ENCODE measurements at places on chromosomes 11 and 22. TPM values are rescaled to one million over a fixed set of nuclear protein-coding genes. Genes with fewer than 3 reads are reported as not detected.

DNA sequence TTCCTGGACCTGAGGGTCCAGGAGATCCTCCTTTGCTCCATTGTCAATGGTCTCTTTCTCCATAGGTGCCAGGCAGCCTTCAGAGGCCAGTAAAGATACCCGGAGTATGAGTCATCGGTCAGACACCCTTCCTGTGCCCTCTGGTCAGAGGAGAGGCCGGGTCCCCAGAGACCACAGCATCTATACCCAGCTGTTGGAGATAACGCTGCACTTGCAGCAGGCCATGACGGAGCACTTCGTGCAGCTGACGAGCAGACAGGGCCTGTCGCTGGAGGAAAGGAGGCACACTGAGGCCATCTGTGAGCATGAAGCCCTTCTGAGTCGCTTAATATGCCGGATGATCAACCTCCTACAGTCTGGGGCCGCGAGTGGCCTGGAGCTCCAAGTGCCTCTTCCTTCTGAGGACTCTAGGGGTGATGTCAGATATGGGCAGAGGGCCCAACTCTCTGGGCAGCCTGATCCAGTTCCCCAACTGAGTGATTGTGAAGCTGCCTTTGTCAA, at the start of gene ACCSL:
Gene ACCSL, plus strand, starts transcription at position 51 of the 501 bp plus-strand sequence. Its CDS starts 56 bp downstream, at position 107.
- DNase-seq, result no peak

DNA sequence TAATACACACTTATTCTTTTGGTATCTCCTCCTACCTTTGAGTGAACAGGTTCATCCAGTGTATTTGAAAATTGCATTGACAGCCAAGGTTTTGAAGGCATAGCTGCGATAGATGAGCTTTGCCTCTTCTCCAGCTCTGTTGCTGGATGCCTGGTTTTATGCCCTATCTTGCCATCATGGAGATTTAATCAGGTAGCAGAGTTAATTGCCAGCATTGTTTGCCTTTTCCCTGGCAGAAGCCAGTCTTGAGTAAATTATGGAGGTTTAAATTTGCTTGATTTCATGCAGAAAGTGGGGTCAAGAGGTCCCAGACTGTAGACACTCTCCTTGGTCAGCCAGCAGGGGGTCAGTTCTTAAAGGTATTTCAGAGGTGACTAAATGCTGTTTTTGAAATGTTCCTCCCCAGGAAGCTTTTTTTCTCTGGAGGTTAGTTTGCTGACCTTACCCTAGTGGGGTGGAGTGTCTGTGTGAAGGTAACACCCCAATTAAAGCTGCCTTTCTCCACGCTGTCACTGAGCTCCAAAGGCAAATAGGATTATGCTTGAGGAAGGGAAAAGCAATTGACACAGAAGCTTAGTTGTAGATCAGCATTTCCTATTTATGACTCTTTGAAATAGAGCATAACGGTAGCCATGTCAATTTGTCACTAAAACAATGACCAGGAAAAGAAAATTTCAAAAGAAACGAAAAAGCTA, 96.0 kb downstream of the EXT2 start:
- DNase-seq, result no peak

- no peak for DNase-seq
Observed at GRCh38 chr11:102263379-102264003, 53.8 kb upstream of the BIRC3 start.

DNA sequence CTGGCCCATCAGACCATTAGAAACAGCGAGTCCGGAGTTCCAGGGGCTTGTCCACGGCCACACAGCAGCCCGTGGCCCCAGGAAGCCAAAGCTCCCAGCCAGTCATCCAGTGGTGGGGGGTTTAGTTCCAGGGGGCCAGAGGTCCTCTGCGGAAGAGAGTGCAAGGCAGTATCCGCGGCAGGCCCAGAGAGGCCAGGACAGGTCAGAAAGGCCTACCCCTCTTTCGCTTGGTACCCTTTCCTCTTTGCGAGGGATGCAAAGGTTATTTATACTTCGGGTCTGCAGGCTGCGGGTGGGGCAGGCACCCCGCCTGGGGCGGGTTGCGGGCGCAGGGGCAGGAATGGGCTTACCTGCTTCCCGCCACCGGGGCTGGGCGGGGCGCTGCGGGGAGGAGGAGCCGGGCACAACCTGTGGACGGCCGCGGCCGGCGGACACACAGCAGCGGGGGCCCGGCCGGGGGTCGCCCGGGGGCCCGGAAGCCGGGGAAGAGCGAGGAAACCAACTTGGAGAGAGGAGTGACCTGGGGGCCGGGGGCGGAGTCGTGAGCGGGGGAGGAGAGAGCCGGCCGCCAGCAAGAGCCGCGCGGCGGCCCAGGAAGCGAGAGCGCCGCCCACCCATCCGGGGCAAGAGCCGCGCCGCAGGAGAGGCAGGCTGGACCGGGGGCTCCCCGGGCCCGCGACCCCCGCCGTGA, at the start of gene SH3BP1:
Gene SH3BP1, plus strand, starts transcription at position 600 of the 691 bp plus-strand sequence. CDS start 119 bp downstream, outside the sequence.
- DNase-seq, result peak; percentile 37

CCDC15 gene
- 12.1 TPM for total RNA-seq

GRCh38 chr11:32312865-32313403, 122.4 kb downstream of the WT1 start:
- DNase-seq, result no peak

GRCh38 chr11:61820174-61820573, 3.4 kb upstream of the FADS1 start:
- no peak for DNase-seq

DNA sequence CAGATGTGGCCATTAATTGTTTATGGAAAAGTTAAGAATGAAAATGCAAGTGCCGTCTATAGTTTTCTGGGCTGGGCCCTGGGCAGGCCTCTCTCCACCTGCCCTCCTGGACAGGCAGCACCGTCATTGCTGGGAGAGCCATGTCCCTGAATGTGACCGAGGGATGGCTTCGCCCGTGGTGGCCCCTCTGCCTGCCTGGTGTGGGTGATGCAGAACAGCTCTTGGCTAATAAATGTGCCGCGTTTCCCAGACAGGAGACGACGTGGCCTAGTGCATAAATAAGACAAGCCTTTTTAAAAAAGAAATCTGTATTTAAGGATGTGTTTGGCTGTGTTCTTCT, 407.3 kb downstream of the TBC1D22A start:
- no peak for DNase-seq

SLC35E4 gene
- total RNA-seq, result 1.6 TPM

FREY1 gene
- total RNA-seq, result 0.58 TPM

- no peak for DNase-seq
Observed at GRCh38 chr11:1760351-1761109, 3.2 kb downstream of the CTSD start.

DNA sequence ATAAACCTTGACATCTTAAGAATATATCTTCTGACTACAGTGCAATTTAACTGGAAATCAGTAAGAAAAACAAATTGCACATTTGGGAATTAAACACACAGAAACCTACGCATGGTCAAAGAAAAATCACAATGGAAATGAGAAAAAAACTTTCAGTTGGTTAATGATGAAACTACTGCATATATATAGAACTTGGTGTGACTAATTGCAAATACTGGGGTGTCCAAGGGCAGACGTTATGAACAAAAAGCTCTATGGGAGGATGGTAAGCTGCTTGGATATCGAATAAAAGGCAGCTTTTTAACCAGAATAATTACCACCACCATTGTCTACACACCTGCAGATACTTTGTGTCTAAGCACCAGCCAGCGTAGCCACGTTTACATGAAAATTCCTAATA, 791 bp downstream of the GDPD4 start:
- DNase-seq, result no peak

DNA sequence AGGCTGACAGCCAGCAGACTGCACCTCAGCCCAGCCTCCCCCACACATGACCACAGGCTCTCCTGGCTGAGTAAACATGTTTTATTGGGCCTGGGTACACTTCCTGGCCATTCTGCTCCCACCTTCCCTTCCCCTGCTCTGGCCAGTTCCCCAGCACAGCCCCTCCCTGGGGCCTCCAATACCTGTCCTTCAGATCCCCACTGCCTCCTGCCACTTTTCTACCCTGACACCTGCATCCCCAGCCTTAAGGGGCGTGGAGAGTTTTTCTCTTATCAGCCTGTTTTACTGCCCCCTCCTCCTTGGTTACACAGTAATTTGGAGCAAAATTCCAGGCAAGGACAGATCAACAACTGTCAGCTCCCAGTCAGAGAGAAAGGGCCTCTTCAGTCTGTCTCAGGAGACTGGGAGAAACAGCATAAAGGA, at the start of gene ISX:
Gene ISX, plus strand, starts transcription at position 363 of the 423 bp plus-strand sequence. CDS start 930 bp downstream, outside the sequence.
- DNase-seq, result no peak

PATE2 gene
- 0.53 TPM for total RNA-seq

DNA sequence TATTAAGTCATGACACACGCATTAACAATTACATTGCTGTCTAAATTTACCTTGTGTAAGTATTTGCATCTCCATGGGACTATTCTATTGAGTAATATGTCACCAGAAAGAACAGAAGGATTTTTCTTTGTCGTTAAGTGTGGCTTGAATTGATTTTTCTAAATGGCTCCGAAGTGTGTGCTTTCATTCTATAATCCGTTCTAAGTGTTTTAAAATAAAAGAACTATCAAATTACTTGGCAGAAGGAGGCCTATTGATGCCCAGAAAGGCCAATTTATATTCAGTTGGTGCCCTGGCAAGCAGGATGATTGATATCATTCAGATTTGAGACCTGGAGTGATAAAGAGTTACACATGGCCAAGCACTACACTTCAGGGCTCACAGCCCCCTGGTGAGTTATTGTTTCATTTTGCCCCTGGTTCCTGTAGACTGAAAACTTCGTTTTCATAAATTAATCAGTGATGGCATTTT, 538.9 kb upstream of the ANO5 start:
- no peak for DNase-seq

LRRC56 gene
- total RNA-seq, result 0.90 TPM

DNA sequence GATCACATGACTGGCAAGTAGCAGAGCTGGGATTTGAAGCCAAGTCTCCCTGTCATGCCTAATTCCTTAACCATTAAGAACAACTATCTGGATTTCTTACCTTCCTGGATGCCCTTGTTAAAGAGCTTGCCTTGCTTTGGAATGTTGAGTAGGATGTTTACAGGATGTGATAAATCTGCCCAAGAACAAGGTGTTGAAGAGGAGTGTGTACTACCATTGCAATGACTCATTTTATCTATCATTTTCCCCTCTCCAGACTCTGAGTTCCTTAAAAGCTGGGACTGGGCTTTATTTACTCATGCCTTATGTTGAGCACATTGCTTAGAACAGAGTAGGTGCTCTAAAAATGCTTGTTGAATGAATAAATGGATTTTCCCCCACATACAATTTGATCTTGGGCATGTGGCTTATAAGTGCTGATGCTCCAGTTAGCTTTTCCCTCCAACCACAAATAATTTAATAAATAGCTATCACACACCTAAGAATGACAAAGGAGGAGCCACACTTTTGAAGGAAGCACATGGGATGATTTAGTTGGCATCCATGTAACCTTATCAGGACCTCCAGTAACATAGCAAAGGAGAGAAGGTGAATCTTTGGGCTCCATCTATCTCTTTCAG, 268.6 kb upstream of the SESN3 start:
- no peak for DNase-seq

- no peak for DNase-seq
Observed at GRCh38 chr22:22593964-22594656, 35.0 kb upstream of the PRAME start.

- no peak for DNase-seq
Observed at GRCh38 chr11:95341221-95341620, 110.2 kb upstream of the SESN3 start.

DNA sequence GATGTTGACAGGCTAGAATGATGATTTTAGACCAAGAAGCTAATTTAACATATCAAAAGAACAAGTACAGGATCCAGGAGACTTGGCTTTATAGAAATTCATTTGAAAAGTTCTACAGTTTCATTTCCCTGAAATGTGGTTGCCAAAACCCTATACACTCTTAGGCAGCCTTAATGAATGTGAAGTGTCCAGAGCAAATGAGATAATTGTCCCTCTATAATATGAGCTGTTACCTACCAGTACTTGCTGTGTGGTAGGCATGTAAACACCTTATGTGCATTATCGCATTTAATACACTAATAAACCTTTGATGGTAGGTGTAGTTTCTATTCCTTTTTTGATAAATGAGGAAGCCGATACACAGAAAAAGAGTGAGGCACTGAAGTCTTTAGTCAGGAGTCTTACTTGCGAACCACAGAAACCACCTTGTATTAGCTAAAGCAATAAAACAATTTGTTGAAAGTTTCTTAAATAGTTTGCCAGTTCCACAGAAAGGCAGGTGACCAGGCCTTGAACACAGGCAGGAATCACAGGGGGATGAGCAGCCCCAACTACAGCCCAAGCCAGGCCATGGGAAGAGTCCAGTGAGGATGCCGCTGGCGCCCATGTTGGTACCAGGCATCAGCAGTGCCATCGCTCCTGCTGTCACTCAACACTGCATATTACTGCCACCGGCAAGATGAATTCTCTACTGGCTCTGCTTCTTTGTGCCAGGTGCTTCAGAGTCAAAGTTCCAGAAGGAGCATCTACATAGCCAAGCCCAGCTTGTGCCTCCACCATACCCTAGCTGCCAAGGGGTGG, 81.7 kb downstream of the SWAP70 start:
- DNase-seq, result no peak

DNA sequence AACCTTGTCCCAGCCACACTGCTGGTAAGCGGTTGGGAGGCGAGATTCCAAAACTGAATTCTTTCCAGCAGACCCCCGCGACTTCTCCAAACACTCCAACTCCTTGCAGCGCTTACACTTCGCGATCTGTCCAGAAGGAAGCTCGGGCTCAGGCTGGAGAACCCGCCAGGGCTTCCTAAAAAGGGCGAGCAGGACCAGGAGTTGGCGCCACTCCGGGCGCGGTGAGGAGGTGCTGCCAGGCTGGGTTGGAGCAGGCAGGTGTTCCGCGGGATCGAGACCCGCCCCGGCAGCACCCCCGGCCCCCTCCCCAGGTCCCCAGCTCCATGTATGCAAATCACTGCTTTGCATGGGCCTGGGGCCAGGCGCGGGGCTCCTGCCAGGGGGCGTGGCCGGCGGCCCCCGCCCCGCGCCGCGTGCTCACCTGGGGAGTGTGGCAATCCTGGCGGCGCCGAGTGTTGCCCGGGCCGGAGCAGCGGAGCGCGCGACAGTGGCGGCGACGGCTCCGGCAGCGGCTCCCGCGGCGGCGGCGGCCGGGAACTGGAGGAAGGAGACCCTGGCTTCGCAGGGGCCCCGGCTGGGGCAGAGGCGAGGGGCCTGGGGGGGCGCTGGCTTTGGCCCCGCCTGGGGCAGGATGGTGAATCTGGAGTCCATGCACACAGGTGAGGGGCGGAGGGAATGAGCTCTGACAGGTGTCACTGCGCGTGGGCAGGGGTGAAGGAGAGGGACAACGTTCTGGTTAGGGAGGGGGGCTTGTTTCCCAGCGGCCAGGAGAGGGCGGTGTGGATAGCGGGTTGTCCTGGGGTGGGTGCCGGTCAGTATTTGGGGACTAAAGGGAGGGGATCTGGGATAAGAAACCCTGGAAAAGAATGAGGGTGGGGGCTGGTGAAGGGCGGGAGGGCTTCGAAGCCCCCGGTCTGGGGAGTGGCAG, at the start of gene POU2F3:
Gene POU2F3, plus strand, starts transcription at position 428 of the 928 bp plus-strand sequence. Its CDS starts 204 bp downstream, at position 632.
- DNase-seq, result no peak

GRCh38 chr11:126474220-126474619, 118.7 kb downstream of the ST3GAL4 start:
- no peak for DNase-seq

TTC28 gene
- total RNA-seq, result 81.9 TPM

OSBP2 gene
- total RNA-seq, result 5.2 TPM

GRCh38 chr11:119573858-119574257, 150.9 kb upstream of the THY1 start:
- DNase-seq, result no peak

KLHL35 gene
- 1.7 TPM for total RNA-seq

GRCh38 chr11:45470794-45471167, 184.6 kb upstream of the SYT13 start:
- no peak for DNase-seq

- no peak for DNase-seq
Observed at GRCh38 chr11:128802358-128802981, 64.6 kb downstream of the KCNJ1 start.

Measured in urinary bladder (tissue), 4 donors.